ENCODE measurements at places on chromosomes 13 and 19.

- no peak overlapping the region for H3K27ac ChIP-seq
- no peak for DNase-seq
- H3K4me1 ChIP-seq, result peaks cover 22% of the 10 kb centered on the region
- peaks cover 27% of the 10 kb centered on the region for H3K36me3 ChIP-seq
- H3K4me3 ChIP-seq, result no peak overlapping the region
Observed at GRCh38 chr19:48450441-48450840, 4.7 kb downstream of the GRWD1 start.

- no peak for DNase-seq
- no peaks in the 10 kb centered on the region for H3K36me3 ChIP-seq
- H3K27ac ChIP-seq, result no peak overlapping the region
- no peaks in the 10 kb centered on the region for H3K27me3 ChIP-seq
- no peak overlapping the region for H3K4me3 ChIP-seq
Observed at GRCh38 chr13:21872795-21873194, 201.9 kb downstream of the FGF9 start.

- H3K27ac ChIP-seq, result no peak overlapping the region
- H3K36me3 ChIP-seq, result no peaks in the 10 kb centered on the region
- DNase-seq, result no peak
- no peaks in the 10 kb centered on the region for H3K4me1 ChIP-seq
- no peak overlapping the region for H3K4me3 ChIP-seq
- H3K27me3 ChIP-seq, result no peaks in the 10 kb centered on the region
Observed at GRCh38 chr19:46451352-46451751, 20.0 kb downstream of the PNMA8A start.

GRCh38 chr19:23772675-23773063, 14.0 kb upstream of the ZNF681 start:
- no peaks in the 10 kb centered on the region for H3K27me3 ChIP-seq
- H3K4me1 ChIP-seq, result no peaks in the 10 kb centered on the region
- no peak overlapping the region for H3K27ac ChIP-seq

- H3K4me3 ChIP-seq, result no peak overlapping the region
- H3K27ac ChIP-seq, result no peak overlapping the region
Observed at GRCh38 chr13:98883998-98884397, 93.9 kb downstream of the DOCK9 start.

GRCh38 chr13:39102981-39103490, 64.8 kb downstream of the NHLRC3 start:
- no peak overlapping the region for H3K4me3 ChIP-seq
- H3K27ac ChIP-seq, result no peak overlapping the region
- no peak for DNase-seq
- no peaks in the 10 kb centered on the region for H3K4me1 ChIP-seq
- H3K27me3 ChIP-seq, result no peaks in the 10 kb centered on the region

DNA sequence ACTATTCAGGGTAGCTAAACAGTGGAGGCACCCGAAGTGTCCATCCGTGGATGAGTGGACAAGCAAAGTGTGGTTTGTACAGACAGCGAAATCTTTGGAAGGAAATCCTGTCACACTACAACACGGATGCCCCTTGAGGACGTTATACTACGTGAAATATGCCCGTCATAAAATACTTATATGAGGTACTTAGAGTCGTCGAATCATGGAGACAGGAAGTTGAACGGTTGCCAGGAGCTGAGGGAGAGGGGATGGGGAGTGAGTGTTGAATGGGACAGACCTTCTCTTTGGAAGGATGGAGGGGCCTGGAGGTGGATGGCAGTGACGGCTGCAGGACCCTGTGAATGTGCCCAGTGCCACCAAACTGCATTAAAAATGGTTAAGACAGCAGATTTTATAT, 11.6 kb downstream of the ATP4B start:
- no peak for DNase-seq
- no peak overlapping the region for H3K27ac ChIP-seq
- H3K4me1 ChIP-seq, result no peaks in the 10 kb centered on the region
- no peak overlapping the region for H3K4me3 ChIP-seq
- H3K36me3 ChIP-seq, result 0 out of 3 replicates have a peak, but pooled peaks cover 4% of the 10 kb centered on the region

- H3K36me3 ChIP-seq, result no peaks in the 10 kb centered on the region
- no peaks in the 10 kb centered on the region for H3K4me1 ChIP-seq
- DNase-seq, result no peak
- no peak overlapping the region for H3K4me3 ChIP-seq
Observed at GRCh38 chr13:39463611-39464010, 139.4 kb downstream of the LHFPL6 start.

Data from HepG2 (cell line).